Mesenteric fat pad (tissue), 1 donor: ENCODE measurements at places on chromosomes 7 and 10. TPM values are rescaled to one million over a fixed set of nuclear protein-coding genes. Genes with fewer than 3 reads are reported as not detected.

Gene TEX36
- not detected for total RNA-seq

Gene LIPK
- not detected for total RNA-seq

Gene DMBT1
- 1.2 TPM for total RNA-seq

Gene WDR86
- 19.4 TPM for total RNA-seq

Gene LRIT1
- total RNA-seq, result not detected

Gene IDI2
- total RNA-seq, result not detected

Gene GNG11
- 33.2 TPM for total RNA-seq

Gene AKR1C1
- 593 TPM for total RNA-seq

Gene NEURL1
- 0.13 TPM for total RNA-seq

- DNase-seq, result no peak
These were observed 35.3 kb downstream of the ARID5B start for GRCh38 chr10:61936770-61937169.

GRCh38 chr7:122913608-122914007 lies 27.3 kb upstream of the CADPS2 start:
- no peak for DNase-seq

DNA sequence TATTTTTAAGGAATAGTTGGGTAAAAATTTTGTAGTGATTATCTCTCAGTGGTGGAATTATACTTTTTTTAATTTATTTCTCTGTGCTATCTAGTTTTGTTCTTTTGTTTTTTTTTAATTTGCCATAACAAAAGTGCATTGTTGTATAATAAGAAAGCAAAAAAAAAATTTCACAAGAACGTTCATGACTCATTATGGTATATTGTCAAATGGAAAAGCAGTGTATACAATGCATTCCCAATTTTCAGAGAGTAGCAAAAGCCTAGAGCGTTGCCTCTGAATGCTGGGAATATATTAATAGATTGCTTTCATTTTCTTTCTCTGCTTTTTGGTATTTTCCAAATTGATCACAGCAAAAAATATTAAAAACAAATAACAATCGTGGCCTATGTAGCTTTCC lies 46.3 kb upstream of the GPAM start:
- DNase-seq, result no peak

DNA sequence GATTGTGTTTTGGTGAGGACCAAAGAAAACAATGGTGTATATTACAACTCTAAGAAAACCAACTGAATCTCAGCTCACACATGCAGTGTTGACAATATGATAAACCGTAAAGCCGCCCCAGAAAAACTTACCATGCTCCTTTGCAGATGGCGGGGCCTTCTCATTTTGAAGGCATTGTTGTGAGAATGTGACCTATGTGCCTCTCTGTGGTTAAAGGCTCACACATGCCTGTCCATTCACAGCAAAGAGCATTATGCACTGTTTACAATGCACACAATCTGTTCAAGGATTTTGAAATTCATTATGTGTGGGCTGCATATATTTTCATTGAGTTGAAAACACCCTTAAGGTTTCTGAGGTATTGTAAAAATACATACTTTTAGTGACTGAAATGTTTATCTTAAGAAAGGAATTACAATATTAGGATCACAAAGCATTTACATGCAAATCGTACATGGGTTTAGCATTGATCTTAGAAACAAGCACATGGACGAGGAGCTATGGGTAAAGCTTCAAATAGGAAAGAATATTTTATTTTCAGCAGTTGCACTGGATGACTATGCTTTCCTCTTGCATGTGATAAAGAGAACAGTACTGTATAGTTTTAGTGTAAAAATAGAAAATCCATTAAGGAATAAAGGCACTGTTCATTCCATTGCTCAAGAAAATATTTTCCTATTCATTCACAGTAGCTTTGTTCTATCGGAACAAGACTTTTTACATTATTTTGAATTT lies 334.3 kb downstream of the ARL4A start:
- DNase-seq, result no peak

DNA sequence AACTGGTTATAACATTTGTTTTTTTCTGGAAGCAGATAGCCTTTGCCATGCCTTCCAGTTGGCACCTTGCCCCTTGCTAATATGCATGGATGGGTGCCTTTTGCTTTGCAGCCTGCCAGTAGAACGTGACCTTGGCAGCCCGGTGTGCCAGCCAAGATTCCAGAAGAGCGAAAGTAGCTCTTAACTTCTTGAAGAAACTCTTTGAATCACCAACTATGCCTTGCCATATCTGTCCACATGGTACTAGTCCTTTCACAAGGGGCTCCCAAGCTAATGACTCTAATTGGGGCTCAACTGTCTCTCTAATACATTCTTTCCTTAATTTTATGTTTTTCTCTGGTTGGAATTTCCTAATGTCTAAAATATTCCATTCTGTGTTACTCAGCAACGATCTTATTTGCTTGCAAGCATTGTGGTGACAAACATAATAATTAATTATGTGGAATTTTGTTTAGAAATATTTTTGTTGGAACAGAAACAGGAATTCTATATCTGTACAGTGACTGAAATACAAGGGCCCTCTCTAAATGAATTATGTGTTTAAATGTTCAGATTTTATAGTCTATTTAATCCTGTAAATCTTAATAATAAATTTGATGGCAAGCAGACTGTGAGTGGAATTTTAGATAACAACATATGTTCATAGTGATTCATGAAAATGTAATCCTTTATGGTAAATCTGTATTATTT lies 45.8 kb downstream of the HDAC9 start:
- no peak for DNase-seq

GRCh38 chr7:23072048-23072447 lies 33.5 kb upstream of the KLHL7 start:
- no peak for DNase-seq

- no peak for DNase-seq
These were observed at the start of gene DPYSL4 for GRCh38 chr10:132186488-132187429. Gene DPYSL4 (plus strand): TSS chr10:132186948. CDS start chr10:132187064, 116 bp downstream.

- no peak for DNase-seq
These were observed 5.2 kb upstream of the APBB1IP start for GRCh38 chr10:26432938-26433337.

DNA sequence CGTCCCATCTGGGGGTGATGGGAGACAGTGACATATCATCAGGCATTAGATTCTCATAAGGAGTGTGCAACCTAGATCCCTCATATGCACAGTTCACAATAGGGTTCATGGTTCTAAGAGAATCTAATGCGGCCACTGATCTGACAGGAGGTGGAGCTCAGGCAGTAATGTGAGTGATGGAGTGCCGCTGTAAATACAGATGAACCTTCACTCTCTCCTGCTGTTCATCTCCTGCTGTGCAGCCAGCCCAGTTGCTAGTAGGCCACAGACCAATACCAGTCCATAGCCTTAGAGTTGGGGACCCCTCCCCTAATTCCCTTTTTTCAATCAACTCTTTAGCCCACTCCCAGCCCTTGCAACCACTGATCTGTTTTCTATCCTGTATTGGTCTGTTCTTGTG lies 581.1 kb upstream of the AUTS2 start:
- no peak for DNase-seq

GRCh38 chr7:94973844-94974243 lies 66.5 kb downstream of the PPP1R9A start:
- DNase-seq, result no peak

- DNase-seq, result no peak
These were observed 1014.5 kb upstream of the LRRTM3 start for GRCh38 chr10:65911151-65911835.

DNA sequence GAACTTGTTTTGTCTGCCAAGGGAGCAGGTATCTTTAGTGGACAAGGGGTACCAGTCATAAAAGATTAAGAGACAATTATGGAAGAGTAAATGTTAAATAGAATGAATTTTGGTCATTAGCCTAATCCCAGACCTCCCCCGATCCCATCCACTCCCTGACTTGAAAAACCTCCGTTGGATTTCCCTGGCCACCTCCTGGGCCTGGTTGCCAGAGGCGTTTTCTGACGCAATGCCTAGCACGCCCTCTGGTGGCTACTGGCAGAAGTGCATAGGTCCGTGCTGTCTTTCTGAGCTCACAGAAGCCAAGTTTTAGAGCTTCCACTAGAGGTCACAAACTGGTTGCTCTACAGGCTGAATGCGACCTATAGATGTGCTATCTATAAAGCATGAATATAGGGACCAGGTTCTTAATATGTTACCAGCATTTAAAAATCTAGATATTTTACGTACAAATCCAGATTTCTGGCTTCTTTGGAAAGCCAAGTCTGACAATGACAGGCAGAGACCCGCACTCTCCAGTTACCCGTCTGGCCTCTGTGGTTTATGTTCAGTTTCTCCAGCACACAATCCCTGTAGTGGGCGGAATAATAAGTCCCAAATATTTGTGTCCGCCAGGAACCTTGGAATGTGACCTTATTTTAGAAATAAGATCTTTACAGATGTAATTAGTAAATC lies 39.8 kb downstream of the SPOCK2 start:
- no peak for DNase-seq

- no peak for DNase-seq
These were observed 109.3 kb upstream of the MACROH2A2 start for GRCh38 chr10:69943292-69943820.

- no peak for DNase-seq
These were observed 16.1 kb upstream of the ABCC2 start for GRCh38 chr10:99766302-99766681.

DNA sequence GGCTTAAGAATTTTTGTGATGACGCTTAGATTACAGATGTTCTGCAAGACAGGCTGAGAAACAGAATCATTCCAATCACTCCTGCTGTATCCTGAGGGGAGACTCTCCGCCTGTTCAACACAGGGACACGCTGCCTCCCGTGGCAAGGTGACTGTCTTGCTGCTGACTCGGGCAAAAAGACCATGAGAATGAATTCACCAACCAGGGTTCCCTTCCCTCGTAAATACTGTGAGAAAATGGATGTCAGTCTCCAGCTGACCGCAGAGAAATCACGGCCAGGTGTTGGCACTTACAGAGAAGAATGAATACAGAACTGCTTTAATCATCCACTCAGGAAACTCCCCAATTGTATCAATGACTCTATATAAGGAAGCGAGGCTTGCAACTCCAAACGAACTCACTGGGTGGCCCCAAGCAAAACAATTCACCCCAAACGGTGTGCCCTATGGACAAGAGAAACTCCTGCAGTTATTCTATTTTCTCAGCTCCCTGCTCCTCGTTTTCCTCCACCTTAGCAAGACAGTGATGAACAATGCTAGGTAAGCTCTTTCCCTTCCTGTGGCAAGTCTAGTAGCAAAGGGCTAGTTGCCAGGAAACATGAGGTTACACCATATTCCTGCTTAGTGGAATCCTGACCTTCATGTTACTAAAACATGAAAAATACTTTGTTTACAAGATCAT lies 22.8 kb downstream of the GNA12 start:
- peak; percentile 35 for DNase-seq

DNA sequence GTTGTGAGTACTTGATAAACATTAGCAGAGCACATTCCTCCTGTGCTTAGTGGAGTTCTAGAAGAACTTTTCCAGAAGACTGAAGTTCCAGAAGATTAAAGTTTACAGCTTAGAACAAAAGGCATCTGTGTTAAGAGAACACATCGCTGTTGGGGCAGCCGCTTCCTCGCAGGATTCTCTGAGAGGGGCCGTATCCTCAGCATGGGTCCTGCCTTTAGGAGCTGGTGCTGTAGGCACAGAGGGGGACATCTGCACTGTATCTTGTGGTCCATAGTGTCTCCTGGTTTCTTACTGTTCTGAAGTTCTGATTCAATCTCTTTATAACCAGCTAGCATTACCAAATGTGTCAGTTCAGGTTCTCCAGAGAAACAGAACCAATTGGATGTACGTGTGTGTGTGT lies 16.3 kb downstream of the SH2D4B start:
- DNase-seq, result peak; percentile 68

- DNase-seq, result no peak
These were observed 102.3 kb downstream of the JAZF1 start for GRCh38 chr7:28078036-28078901.

DNA sequence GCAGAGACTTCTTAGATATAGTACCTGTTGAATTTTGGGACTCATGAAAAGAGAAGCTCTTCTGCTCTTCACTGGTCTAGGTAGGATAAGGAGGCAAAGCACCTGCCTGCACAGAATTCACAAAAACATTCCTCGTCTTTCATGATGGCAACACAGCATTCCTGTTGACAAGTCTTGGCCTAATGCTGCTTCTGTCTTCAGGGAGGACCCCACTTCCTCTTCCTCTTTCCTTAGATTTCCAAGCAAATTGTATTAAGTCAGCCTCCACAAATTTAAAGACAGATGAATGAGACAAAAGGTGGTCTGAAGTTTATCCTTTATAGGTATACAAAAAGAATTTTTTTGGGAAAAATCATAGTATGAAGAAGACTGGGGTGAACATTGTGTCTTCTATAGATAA lies 64.9 kb downstream of the DNAJB9 start:
- no peak for DNase-seq

DNA sequence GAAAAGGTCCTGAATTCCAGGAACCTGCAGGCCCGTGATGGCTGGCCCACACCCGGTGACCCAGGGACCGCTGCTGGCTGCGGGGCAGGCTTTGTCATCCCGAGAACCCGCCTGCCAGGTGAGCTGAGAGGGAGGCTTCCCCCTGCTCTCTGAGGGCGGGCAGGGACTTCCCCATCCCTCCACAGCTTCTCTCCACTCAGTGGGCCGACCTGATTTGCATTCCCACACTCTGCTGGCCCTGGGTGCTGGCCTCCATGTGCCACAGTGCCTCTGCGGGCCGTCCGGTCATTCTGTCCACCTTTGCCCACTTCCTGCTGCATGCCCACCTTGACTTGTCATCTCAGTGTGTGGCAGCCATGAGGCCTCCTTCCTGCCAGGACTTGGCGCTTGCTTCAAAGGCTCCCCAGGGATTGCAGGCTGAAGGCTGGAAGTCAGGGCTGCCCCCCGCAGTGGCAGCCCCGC lies 35.3 kb downstream of the PALD1 start:
- DNase-seq, result no peak

GRCh38 chr7:125032943-125033342 lies 103.3 kb upstream of the POT1 start:
- DNase-seq, result no peak

DNA sequence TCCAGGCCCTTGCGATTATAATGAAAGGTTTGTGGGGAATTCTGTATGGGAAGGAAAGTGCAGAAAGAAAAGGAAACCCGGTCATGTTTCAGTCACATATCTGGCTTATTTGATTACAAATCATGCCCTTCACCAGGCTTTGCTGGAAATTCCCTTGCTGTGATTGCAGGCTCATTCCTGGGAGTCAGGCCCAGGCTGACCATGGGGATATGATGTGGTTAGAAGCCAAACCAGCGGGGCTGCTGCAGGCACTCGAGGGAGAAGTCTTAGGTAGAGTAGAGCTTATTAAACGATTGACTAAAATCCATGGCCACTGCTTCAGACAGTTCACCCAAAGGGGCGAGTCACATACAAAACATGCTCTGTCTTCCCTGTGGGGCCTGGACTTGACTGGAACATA lies 16.2 kb downstream of the PKD1L1 start:
- no peak for DNase-seq

GRCh38 chr7:95687759-95688343 lies 84.5 kb upstream of the DYNC1I1 start:
- no peak for DNase-seq

GRCh38 chr10:44314802-44315460 lies 70.0 kb downstream of the CXCL12 start:
- DNase-seq, result no peak

- peak; percentile 86 for DNase-seq
These were observed 45.1 kb upstream of the INPP5A start for GRCh38 chr10:132492323-132493025.
